ENCODE measurements at places on chromosomes 7 and 10.

DNA sequence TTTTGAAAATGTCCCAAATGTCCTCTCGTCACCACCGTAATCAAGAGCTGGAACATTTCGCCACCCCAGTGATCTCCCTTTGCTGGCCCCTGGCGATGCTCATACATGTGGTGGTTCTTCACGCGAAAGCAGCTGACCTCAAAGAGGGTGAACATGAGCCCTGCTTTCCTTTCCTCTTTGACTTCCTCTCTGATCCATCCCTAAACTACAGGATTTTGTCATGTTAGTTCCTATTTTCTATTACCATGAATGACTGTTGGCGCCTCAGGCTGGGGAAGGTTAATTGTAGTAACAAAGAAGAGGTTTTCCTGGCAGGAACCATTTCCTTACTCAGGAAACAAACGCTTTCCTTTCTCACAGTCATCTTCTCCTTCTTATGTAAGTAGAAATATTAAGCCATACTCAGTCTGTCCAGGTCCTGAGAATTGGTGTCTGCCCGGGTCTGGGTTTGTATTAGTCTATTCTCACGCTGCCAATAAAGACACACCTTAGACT lies 114.5 kb downstream of the INSYN2A start:
- DNase-seq: no peak

- DNase-seq: no peak
Observed at GRCh38 chr10:62582804-62583208, 208.6 kb downstream of the ZNF365 start.

DNA sequence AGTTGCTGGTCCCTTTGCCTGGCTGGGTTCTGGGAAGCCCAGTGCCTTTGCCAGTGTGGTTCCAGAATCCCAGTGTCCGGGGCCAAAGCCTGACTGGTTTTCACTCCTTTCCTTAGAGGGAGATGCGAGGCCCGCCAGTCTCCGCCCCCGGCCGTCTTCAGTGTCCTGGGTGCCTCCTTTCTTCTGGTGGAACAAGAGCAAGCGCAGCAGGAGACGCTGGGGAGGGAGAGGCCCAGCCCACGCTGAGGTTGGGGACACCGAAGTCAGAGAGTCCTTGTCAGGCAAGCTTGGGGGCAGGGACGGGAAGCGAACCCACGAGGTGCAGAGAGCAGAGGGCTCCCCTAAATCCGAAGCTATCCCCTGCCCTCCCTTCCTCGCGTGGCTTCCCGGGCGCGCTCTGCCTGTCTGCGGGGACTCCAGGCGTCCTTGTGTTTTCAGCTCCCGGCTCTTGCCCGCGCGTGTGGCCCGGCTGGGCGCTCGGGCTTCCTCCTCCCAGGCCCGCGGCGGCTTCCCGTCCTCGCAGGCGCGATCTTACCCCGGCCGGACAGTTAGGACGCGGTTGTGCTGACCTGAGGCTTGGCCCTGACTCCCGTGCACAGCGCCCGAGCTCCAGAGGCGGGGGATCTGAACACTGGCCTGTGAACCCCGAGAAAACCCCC lies 60.6 kb upstream of the UBE3C start:
- peak; percentile 5 for DNase-seq

- DNase-seq: no peak
Observed at GRCh38 chr7:141444961-141445360, 106.2 kb upstream of the AGK start.

- no peak for DNase-seq
Observed at GRCh38 chr10:118800920-118801319, 46.1 kb upstream of the CACUL1 start.

All from pancreas (tissue), 10 donors.